Nephron progenitor cell (in vitro differentiated cells): ENCODE measurements at places on chromosomes 2 and 18.

DNA sequence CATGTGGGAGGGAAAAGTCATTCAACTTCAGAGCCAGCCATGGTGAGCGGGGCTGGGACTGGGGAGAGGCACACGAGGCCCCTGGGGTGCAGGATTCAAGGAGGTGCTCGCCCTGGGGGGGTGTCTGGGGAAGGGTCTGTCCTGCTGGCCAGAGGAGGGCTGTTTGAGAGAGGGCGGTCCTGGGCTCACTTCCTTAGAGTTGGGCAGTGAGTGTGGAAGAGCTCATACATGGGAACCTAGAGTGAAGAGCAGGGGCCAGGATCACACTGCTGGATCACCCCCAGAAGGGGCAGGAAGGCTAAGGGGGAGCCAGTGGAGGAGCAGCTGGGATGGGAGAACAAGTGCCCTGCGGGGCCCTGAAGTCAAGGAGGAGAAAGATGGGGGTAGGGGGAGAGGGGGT is 6.5 kb downstream of the SH3BP4 start:
- DNase-seq = no peak

DNA sequence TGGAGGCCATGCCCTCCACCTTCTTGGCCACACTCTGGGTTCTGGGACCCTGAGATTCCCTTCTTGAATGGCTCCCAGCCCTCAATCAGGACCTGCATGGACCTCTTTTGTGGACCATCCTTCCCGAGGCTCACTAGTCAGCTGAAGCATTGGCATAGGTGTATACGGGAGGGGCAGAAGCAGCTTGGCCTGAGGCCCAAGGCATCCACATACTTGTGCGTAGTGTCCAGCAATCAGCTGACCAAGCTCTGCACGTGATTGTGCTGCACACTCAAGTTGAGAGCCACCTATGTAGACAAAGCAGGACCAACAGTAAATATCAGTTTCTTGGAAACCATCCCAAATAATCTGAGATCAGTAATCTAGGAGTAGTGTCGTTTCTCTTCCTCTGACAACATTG is 119.6 kb downstream of the INSIG2 start:
- no peak for DNase-seq

- no peak for DNase-seq
Measured at GRCh38 chr2:609449-609848, 67.8 kb downstream of the TMEM18 start.

DNA sequence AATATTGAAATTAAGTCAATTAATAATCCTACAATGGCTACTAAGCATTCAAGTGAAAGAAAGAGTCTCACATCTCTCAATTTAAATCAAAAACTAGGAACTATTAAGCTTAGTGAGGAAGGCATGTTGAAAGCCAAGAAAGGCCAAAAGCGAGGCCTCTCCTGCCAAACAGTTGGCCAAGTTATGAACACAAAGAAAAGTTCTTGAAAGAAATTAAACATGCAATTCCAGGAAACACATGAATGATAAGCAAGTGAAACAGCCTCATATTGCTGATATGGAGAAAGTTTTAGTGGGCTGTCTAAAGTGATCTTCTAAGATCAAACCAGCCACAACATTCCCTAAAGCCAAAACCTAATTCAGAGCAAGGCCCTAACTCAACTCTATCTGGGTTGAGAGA is 11.8 kb downstream of the RDH14 start:
- DNase-seq = no peak

DNA sequence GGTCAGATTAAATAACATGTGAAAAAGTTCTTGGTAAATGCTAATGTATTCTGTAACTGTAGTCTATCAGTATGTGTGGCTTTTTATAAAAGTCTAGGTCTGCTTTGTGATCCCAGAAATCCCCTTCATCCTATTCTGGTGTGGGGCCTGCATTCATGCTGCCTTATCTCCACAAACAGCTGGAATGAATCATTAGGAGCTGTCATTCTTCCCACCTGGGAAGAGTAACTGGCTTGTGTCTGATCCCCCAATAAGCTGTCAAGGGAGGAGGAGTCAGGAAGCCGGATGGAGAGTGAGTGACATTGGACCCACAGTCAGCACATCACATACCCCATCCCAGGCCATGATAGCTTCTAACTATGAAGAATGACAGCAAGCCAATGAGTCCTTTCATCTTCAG is 81.1 kb upstream of the EPHA4 start:
- DNase-seq = no peak

- DNase-seq = peak; percentile 50
Measured at GRCh38 chr2:44362207-44363015, 664 bp downstream of the CAMKMT start.

- DNase-seq = no peak
Measured at GRCh38 chr18:9038277-9038871, 64.1 kb upstream of the NDUFV2 start.

- DNase-seq = no peak
Measured at GRCh38 chr2:26506279-26506678, 28.4 kb upstream of the OTOF start.

- no peak for DNase-seq
Measured at GRCh38 chr2:134391751-134392160, 137.9 kb downstream of the MGAT5 start.

DNA sequence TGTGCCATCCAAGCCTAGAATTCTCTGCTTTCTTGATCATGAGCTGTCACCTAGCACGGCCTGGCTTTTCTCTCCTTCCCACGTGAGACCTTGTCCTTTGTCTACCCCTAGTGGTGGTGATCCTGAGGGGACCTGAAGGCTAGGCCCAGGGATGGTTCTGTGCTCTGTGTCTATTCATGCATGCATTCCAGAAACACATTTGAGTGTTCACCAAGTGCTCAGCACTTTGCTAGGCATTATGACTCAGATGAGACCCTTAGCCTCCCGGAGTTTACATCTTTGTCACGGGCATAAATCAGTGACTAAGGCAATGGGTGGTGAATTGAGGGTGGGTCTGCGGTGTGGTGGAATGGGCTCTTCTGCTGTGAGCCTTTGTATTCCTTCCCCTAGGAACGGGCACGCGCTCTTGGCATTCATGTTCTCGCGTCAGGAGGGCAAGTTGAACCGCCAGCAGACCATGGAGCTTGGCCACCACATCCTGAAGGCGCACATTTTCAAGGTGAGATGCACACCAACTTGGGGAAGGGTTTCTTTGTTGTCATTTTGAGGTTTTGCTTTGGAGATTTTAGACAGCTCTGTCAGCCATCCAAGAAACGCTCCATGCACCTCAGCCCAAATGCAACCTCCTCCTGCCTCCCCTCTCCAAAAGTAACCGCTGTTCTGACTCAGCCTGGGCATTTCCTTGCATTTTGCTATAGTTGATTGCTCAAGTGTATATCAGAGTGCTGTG is 100.9 kb downstream of the WDSUB1 start:
- no peak for DNase-seq

- peak; percentile 68 for DNase-seq
Measured at GRCh38 chr2:113890253-113891235, 655 bp downstream of the ACTR3 start.

GRCh38 chr18:61817086-61817485 is 75.7 kb downstream of the RNF152 start:
- DNase-seq = no peak

GRCh38 chr2:238939521-238940403 is 91.9 kb downstream of the TWIST2 start:
- no peak for DNase-seq

GRCh38 chr18:11995445-11996189 is 14.3 kb downstream of the IMPA2 start:
- DNase-seq = peak; percentile 65

DNA sequence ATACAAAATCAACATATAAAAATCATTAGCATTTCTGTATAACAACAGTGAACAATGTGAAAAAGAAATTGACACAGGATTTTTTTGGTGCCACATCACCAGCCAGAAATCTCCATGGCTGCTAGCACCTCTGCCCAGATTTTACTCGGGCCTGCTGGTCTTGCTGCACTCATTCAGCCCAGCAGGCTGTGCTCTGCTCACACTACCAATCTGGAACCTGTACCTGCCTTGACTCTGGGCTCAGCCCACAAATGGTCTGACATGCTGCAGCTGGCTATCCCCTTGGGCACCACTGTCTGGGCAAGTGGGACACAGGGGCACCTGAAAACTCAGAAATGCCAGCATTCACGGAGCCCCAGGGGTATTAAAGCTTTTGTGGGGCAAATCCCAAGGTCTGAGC is 392.5 kb upstream of the NRXN1 start:
- peak; percentile 6 for DNase-seq

GRCh38 chr2:145685383-145686050 is 1165.6 kb upstream of the ZEB2 start:
- no peak for DNase-seq

GRCh38 chr2:42296226-42296625 is 64.8 kb downstream of the COX7A2L start:
- no peak for DNase-seq
